ENCODE measurements at places on chromosomes 7 and 10.

- no peak for DNase-seq
Measured at GRCh38 chr10:83218205-83218604, 921.1 kb upstream of the GHITM start.

- DNase-seq, result no peak
Measured at GRCh38 chr10:69374242-69374641, 42.5 kb downstream of the TACR2 start.

- DNase-seq, result no peak
Measured at GRCh38 chr10:122233857-122234348, 37.2 kb upstream of the BTBD16 start.

- DNase-seq, result no peak
Measured at GRCh38 chr7:7641129-7641663, 644 bp downstream of the UMAD1 start.

DNA sequence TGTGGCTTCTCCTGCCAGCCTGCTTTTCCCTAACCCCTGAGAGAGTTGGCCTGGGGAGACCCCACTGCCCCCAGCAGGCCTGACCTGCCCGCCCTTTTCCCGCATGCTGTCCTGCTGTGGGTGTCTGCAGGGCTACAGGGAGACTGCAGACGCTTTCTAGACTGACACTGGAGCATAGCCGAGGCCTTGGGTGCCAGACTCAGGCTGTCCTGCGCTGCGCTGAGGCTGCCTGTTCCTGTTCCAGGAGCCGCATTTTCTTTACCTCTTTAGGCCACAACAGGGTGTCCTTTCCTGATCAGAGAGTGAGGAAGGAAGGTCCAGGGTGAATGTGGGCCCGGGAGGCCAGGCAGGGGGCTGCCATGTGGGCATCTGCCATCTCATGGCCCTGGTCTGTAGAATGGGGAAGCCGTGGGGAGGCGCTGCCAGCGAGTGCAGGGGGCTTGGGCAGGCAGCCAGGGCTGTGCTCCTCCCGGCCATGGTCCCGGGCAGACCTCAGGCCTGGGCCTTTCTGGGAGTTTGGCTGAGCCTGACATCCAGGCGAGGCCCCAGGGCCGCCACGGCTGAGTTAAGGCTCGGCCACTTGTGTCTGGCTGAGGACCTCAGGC, 3.6 kb downstream of the PWWP2B start:
- DNase-seq, result no peak

GRCh38 chr7:107614425-107614824, 34.4 kb downstream of the BCAP29 start:
- no peak for DNase-seq

DNA sequence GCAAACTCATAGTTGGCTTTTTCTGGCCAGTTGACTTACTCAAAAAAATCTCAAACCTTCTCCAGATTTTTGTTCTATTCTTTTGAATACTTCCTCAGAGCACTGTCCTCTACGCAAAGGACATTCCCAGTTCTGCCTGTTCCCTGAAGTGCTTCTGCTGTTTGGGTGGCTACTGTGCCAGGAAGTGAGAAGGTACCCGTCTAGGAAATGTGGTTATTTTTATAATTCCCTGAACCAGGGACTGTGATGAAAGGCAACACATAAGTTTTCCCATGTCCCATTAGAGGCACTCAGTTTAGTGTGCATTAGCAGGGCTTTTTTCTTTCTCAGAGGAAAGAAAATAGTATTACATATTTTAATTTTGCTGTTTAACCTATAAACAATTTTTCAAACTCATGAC, 370.3 kb downstream of the PHTF2 start:
- DNase-seq, result no peak

DNA sequence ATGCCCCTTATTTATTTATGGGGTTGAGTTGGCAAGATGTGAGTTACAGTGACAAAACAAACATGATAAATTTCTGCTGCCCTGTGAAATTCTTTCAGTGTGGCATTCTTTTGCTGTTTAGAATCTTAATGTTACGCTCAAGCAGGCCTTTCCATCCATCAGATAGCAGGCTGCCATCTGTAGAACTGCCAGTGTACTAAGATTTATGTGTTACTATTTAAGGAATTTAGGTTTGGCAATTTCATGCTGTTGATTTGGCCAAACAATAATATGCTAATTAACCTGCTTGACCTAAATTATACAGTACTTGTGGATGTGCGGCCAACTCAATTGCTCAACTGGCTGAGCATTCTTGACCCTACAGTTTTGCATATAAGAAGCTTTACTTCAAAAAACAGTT, 477.7 kb upstream of the TPK1 start:
- no peak for DNase-seq

- no peak for DNase-seq
Measured at GRCh38 chr7:41731493-41732435, 28.9 kb upstream of the INHBA start.

DNA sequence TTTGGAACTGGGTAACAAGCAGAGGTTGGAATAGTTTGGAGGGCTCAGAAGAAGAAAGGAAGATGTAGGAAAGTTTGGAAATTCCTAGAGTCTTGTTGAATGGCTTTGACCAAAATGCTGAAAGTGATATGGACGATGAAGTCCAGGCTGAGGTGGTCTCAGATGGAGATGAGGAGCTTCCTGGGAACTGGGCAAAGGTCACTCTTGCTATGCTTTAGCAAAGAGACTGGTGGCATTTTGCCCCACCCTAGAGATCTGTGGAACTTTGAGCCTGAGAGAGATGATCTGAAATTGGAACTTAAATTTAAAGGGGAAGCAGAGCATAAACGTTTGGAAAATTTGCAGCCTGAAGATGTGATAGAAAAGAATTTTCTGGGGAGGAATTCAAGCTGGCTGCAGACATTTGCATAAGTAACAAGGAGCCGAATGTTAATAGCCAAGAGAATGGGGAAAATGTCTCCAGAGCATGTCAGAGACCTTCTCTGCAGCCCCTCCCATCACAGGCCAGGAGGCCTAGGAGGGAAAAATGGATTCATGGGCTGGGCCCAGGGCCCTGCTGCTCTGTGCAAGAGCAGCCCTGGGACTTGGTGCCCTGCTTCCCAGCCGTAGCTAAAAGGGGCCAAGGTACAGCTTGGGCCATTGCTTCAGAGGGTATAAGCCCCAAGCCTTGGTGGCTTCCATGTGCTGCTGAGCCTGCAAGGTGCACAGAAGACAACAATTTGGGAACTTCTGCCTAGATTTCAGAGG, 3.6 kb downstream of the PDSS1 start:
- no peak for DNase-seq

- no peak for DNase-seq
Measured at GRCh38 chr7:124915242-124915641, 14.4 kb downstream of the POT1 start.
